ENCODE measurements at places on chromosomes 7 and 10.

GRCh38 chr10:43667761-43668386 is 19.2 kb upstream of the ZNF32 start:
- no peak for DNase-seq
- no peaks in the 10 kb centered on the region for H3K36me3 ChIP-seq
- no peak overlapping the region for H3K4me3 ChIP-seq
- H3K27me3 ChIP-seq, result peaks cover 62% of the 10 kb centered on the region
- H3K4me1 ChIP-seq, result peaks cover 7% of the 10 kb centered on the region
- H3K27ac ChIP-seq, result no peak overlapping the region

- no peak overlapping the region for H3K4me3 ChIP-seq
- H3K36me3 ChIP-seq, result peaks cover 2% of the 10 kb centered on the region
- peaks cover 18% of the 10 kb centered on the region for H3K27me3 ChIP-seq
These were observed 9.9 kb downstream of the ZNF365 start for GRCh38 chr10:62384057-62384446.

- H3K36me3 ChIP-seq, result no peaks in the 10 kb centered on the region
- H3K4me3 ChIP-seq, result no peak overlapping the region
- H3K27ac ChIP-seq, result peak overlapping the region; percentile 82
- peaks cover 20% of the 10 kb centered on the region for H3K4me1 ChIP-seq
- no peak for DNase-seq
These were observed 3.3 kb upstream of the NEUROG3 start for GRCh38 chr10:69576334-69577011.

- no peaks in the 10 kb centered on the region for H3K36me3 ChIP-seq
- H3K27me3 ChIP-seq, result peaks cover 7% of the 10 kb centered on the region
- H3K27ac ChIP-seq, result no peak overlapping the region
- no peak overlapping the region for H3K4me3 ChIP-seq
- no peaks in the 10 kb centered on the region for H3K4me1 ChIP-seq
These were observed 15.0 kb upstream of the GFRA1 start for GRCh38 chr10:116287906-116288501.

DNA sequence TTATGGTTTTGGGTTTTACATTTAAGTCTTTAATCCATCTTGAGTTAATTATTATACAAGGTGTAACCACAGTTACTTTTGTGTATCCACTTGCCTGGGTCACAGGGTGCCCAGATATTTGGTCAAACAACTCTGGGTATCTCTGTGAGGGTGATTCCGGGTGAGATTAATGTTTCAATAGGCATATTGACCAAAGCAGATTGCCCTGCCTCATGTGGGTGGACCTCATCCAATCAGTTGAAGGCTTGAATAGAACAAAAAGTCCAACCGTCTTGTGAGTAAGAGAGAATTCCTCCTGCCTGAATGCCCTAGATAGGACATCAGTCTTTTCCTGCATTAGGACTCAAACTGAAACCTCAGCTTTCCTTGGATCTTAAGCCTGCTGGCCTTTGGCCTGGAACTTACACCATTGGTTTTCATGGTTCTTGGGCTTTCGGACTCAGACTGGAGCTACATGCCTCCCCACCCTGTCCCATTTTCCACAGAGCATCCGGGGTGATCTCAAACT is 68.9 kb upstream of the ST8SIA6 start:
- DNase-seq, result no peak
- no peaks in the 10 kb centered on the region for H3K36me3 ChIP-seq
- H3K4me3 ChIP-seq, result no peak overlapping the region
- no peaks in the 10 kb centered on the region for H3K4me1 ChIP-seq

- no peak overlapping the region for H3K4me3 ChIP-seq
- DNase-seq, result no peak
- no peaks in the 10 kb centered on the region for H3K36me3 ChIP-seq
- H3K27ac ChIP-seq, result no peak overlapping the region
- no peaks in the 10 kb centered on the region for H3K27me3 ChIP-seq
- peaks cover 16% of the 10 kb centered on the region for H3K4me1 ChIP-seq
These were observed 173.0 kb upstream of the RHEB start for GRCh38 chr7:151692721-151693120.

- no peaks in the 10 kb centered on the region for H3K36me3 ChIP-seq
- H3K4me1 ChIP-seq, result no peaks in the 10 kb centered on the region
- no peak overlapping the region for H3K27ac ChIP-seq
These were observed 114.0 kb downstream of the RAB18 start for GRCh38 chr10:27618036-27618615.

GRCh38 chr7:34558022-34558421 is 100.0 kb upstream of the NPSR1 start:
- DNase-seq, result no peak
- H3K27ac ChIP-seq, result no peak overlapping the region
- no peaks in the 10 kb centered on the region for H3K36me3 ChIP-seq
- no peaks in the 10 kb centered on the region for H3K4me1 ChIP-seq
- no peaks in the 10 kb centered on the region for H3K27me3 ChIP-seq

DNA sequence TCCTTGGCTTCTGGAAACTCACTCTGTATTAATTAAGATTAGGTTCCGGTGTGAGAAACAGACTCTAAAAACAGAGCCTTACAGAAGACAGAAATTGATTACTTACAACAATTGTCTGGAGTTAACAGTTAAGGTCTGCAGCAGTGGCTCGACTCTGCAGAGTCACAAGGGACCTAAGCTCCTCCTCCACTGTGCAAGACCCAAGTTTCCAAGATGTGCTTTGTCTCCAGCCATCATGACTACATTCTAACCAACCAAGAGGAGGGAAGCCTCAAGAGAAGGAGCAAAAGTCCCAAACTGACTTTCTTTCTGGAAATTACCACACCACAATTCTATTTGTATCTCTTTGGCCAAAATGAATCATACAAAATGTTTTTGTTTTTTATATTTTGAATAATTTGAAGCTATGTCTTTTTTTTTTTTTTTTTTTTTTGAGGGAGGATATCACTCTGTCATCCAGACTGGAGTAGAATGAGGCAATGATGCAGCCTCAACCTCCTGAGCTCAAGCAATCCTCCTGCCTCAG is 14.2 kb upstream of the ODAD2 start:
- no peak overlapping the region for H3K27ac ChIP-seq
- no peak overlapping the region for H3K4me3 ChIP-seq
- DNase-seq, result no peak
- H3K36me3 ChIP-seq, result no peaks in the 10 kb centered on the region
- peaks cover 5% of the 10 kb centered on the region for H3K27me3 ChIP-seq

GRCh38 chr10:128398999-128399398 is 272.8 kb upstream of the MKI67 start:
- H3K4me1 ChIP-seq, result no peaks in the 10 kb centered on the region
- H3K36me3 ChIP-seq, result no peaks in the 10 kb centered on the region
- no peak overlapping the region for H3K27ac ChIP-seq
- no peak for DNase-seq
- no peaks in the 10 kb centered on the region for H3K27me3 ChIP-seq

GRCh38 chr7:48337012-48337621 is 165.9 kb downstream of the ABCA13 start:
- DNase-seq, result no peak
- H3K4me1 ChIP-seq, result no peaks in the 10 kb centered on the region
- H3K4me3 ChIP-seq, result no peak overlapping the region
- H3K27me3 ChIP-seq, result peaks cover 5% of the 10 kb centered on the region

- no peak for DNase-seq
- H3K36me3 ChIP-seq, result no peaks in the 10 kb centered on the region
- H3K4me1 ChIP-seq, result no peaks in the 10 kb centered on the region
- H3K4me3 ChIP-seq, result no peak overlapping the region
- no peaks in the 10 kb centered on the region for H3K27me3 ChIP-seq
These were observed 46.7 kb downstream of the PARD3 start for GRCh38 chr10:34768261-34768971.

GRCh38 chr7:4068286-4068685 is 613.8 kb upstream of the FOXK1 start:
- H3K36me3 ChIP-seq, result no peaks in the 10 kb centered on the region
- H3K27me3 ChIP-seq, result peaks cover 5% of the 10 kb centered on the region
- peaks cover 2% of the 10 kb centered on the region for H3K4me1 ChIP-seq
- no peak overlapping the region for H3K4me3 ChIP-seq
- H3K27ac ChIP-seq, result no peak overlapping the region

DNA sequence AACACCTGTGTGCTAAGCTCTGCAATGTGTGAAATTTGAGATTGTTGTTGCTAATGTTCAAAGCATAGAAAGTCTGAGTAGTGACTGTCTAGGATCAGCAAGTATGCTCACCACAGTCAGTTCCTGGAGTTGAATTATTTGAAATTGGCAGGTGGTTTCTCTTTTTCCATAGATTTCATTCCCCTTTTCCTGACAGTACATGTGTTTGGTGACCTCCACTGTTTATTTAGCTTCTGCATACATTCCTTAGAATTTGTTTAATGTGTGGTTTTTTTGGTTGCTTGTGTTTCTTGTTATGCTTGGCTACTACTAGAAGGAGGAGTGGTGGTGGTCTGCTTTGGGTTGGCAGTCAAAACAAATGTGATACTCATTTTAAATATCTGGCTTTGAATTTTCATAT is 52.3 kb downstream of the FOXP2 start:
- H3K4me3 ChIP-seq, result no peak overlapping the region
- no peak overlapping the region for H3K27ac ChIP-seq
- no peaks in the 10 kb centered on the region for H3K27me3 ChIP-seq
- no peak for DNase-seq
- no peaks in the 10 kb centered on the region for H3K36me3 ChIP-seq
- no peaks in the 10 kb centered on the region for H3K4me1 ChIP-seq

DNA sequence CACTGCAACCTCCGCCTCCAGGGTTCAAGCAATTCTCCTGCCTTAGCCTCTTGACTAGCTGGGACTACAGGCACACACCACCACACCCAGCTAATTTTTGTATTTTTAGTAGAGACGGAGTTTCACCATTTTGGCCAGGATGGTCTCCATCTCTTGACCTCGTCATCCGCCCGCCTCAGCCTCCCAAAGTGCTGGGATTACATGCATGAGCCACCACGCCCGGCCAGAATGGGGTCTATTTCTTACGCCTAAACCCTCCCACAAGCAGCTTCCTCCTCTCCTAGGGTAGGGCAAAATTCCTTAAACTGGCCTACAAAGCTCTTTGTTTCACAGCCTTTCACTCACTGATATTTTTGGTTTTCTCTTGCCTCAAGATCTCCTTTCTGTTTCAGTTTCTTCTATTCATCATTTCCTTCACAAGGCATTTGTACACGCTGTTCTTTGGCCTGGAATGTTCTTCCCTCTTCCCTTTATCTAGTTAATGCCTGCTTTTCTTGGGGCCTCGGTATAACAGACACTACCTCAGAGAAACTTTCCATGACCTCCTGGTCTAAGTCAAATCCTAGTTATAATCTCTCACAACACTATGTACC is 6.7 kb downstream of the CPEB3 start:
- peaks cover 7% of the 10 kb centered on the region for H3K36me3 ChIP-seq
- no peak for DNase-seq
- H3K27me3 ChIP-seq, result no peaks in the 10 kb centered on the region

DNA sequence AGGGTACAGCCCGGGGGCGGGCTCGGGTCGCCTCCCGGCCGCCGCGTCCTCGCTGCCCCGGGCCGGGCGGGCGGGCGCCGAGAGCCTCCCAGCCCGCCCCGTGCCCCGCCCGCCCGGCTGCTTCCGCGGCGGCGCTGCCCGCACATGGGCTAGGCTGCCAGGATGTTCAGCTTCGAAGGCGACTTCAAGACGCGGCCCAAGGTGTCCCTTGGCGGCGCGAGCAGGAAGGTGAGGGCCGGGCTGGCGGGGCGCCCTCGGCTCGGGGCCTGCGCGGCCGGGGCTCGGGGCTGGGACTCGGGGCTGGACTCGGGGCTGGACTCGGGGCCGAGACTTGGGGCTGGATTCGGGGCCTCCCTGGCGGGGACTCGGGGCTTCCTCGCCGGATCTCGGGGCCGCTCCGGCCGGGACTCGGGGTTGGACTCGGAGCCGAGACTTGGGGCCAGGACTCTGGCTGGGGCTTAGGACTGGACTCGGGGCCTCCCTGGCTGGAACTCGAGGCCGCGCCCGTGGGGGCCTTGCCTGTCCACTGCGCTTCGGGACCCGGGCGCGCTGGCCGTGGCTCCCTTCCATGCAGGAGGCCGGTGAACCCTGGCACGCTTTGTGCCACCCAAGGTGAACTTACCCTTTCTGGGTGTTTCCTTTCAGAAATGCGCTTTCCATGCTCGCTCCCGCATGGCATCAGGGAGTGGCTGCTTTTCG is 534 bp downstream of the UBE3C start:
- peaks cover 29% of the 10 kb centered on the region for H3K4me1 ChIP-seq
- peaks cover 29% of the 10 kb centered on the region for H3K36me3 ChIP-seq
- no peaks in the 10 kb centered on the region for H3K27me3 ChIP-seq

DNA sequence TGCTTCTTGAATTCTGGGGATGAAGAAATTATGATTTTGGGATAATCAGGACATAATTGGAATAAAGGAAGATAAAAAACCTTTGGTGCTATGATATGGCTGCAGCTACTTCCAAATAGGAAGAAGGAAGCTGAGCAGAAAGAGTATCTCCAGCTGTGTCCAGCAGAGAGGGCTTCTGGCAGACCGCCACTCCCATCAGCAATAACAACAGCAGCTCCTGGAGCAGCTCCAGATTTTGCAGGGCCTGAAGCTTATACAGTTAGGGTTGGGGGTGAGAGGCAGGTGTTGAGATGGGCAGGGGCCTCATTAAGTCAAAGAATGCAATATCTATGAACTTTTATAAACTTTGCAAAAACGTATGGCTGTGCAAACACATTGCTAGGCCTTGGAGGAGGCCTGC is 62.3 kb downstream of the C10orf120 start:
- DNase-seq, result no peak
- H3K4me1 ChIP-seq, result no peaks in the 10 kb centered on the region
- no peaks in the 10 kb centered on the region for H3K27me3 ChIP-seq
- H3K36me3 ChIP-seq, result no peaks in the 10 kb centered on the region
- no peak overlapping the region for H3K4me3 ChIP-seq

DNA sequence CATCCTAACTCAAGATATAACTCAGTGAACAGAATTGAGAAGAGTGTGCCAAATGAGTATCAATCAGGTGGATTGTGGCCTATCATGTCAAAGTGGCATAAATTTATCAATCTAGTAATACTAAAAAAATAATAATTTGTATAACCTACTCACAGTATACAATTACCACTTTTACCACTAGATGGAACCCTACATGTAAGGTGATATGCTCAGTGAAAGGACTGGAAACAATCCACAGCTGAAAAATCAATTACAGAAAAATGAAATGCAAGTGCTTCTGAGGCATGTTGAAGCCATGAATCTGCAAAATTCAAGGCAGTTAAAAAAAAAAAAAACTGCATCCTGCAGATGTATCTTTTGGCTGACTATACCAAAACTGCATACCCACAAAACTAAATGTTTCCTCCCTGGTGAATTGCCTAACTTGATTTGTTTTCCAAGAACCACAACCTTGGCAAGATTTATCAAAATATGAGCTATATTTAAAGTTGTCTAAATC is 13.9 kb downstream of the ARHGAP19 start:
- no peaks in the 10 kb centered on the region for H3K36me3 ChIP-seq
- H3K27me3 ChIP-seq, result no peaks in the 10 kb centered on the region
- no peak for DNase-seq
- H3K27ac ChIP-seq, result no peak overlapping the region
- peaks cover 5% of the 10 kb centered on the region for H3K4me1 ChIP-seq

DNA sequence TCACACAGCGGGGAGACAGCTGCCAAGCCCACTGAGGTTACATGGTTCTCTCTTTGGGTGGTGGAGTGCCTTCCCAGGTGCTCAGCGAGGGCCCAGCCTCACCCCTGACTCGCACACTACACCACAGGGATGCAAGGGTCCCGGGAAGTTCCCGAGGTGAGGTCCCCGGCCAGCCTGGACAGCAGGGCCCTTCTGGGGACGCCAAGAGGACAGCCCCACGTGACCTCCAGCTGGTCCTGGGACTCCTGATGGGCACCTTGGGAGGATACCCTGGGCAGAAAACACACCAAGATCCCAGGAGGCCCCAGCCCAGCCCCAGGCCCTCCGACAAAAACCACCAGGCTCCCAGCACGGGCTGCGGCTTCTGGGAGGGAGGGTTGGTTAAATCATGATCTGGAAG is 8.3 kb downstream of the MICALL2 start:
- H3K4me3 ChIP-seq, result no peak overlapping the region
- H3K27ac ChIP-seq, result no peak overlapping the region
- no peaks in the 10 kb centered on the region for H3K4me1 ChIP-seq
- no peak for DNase-seq
